Small intestine (tissue), 16 donors: ENCODE measurements at places on chromosomes 1 and 21. TPM values are rescaled to one million over a fixed set of nuclear protein-coding genes. Genes with fewer than 3 reads are reported as not detected.

DNA sequence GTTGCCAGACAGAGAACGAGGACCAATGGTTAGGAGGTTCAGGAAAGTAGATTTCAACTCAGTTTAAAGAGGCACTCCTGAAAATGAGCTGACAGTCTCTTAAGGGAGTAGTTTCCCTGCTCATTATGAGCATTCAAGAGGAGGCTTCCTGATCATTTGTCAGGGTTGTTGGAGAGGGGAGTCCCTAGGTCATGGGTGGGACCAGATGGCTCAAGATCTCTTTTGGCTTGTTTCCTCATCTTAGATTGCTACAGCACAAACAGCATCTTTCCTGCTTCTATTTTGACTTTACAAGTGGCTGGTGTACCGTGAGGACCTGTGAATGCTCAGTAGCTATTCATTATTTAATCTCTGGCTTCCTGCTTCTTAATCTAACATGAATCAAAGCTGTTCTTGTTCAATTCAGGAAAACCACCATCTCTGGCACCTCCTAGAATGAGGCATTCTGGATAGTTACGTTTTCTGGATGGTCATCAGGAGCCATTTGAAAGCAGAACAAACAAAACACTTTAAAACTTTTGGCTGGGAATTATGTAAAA, 47.6 kb downstream of the PEX14 start:
- H3K27me3 ChIP-seq, result no peaks in the 10 kb centered on the region
- H3K27ac ChIP-seq, result no peak overlapping the region
- H3K36me3 ChIP-seq, result peaks cover 15% of the 10 kb centered on the region
- no peak for DNase-seq
- no peak overlapping the region for H3K4me3 ChIP-seq

DNA sequence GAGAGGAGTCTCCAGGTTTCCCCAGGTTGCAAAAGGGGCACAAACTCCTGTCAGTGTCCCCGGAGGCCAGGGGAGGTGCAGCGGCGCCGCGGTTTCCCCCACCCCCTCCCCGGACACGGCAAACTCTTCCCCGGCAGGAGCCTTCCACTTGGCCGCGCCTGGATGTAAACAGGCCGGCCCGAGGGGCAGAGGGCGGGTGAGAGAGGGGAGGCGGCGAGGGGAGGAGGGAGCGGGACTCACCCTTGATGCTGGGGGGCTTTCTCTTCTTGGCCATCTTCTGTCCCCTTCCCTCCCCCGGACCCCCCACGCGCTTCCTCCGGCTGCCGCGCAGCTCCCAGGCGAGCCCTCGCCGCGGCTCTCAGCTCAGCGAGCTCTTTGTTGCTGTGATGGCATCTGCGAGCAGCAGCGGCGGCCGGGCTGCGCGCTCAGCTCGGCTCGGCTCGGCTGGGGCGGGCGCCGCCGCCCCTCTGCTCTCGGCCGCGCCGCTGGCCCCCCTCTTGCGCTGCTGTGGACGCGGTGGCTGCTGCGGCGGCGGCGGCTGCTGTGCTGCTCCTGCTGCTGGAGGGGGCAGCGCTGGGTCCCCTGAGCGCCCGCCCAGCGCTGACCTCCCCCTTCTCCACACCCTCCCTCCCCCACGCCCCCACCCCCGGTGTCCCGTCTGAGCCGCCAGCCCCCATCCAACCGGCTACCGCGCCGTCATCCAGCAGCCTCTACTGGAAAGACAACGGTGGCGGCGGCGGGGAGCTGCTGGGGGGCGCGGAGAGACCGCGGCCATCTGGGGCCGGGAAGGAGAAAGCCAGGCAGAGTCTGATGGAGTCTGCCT, 4.9 kb upstream of the SLC44A5 start:
- DNase-seq, result no peak
- H3K36me3 ChIP-seq, result no peaks in the 10 kb centered on the region
- peaks cover 3% of the 10 kb centered on the region for H3K27me3 ChIP-seq
- H3K4me3 ChIP-seq, result peak overlapping the region; percentile 18
- no peak overlapping the region for H3K27ac ChIP-seq

- H3K4me3 ChIP-seq, result no peak overlapping the region
- H3K27ac ChIP-seq, result no peak overlapping the region
- no peaks in the 10 kb centered on the region for H3K27me3 ChIP-seq
- no peak for DNase-seq
Observed at GRCh38 chr1:175383239-175383638, 190.7 kb upstream of the KIAA0040 start.

- no peaks in the 10 kb centered on the region for H3K27me3 ChIP-seq
- H3K4me1 ChIP-seq, result peaks cover 4% of the 10 kb centered on the region
- no peak overlapping the region for H3K4me3 ChIP-seq
- H3K36me3 ChIP-seq, result peaks cover 87% of the 10 kb centered on the region
- H3K27ac ChIP-seq, result peak overlapping the region; percentile 5
Observed at GRCh38 chr1:200901350-200901749, 6.7 kb downstream of the INAVA start.

The KCND3 gene
- not detected for polyA plus RNA-seq
